CD4-positive, alpha-beta memory T cell (primary cell): ENCODE measurements at places on chromosomes 2 and 18. TPM values are rescaled to one million over a fixed set of nuclear protein-coding genes. Genes with fewer than 3 reads are reported as not detected.

- no peak for DNase-seq
These were observed 469.7 kb upstream of the FANCL start for GRCh38 chr2:58710795-58711279.

GRCh38 chr2:39469807-39470206 lies 32.7 kb upstream of the MAP4K3 start:
- DNase-seq, result no peak

DNA sequence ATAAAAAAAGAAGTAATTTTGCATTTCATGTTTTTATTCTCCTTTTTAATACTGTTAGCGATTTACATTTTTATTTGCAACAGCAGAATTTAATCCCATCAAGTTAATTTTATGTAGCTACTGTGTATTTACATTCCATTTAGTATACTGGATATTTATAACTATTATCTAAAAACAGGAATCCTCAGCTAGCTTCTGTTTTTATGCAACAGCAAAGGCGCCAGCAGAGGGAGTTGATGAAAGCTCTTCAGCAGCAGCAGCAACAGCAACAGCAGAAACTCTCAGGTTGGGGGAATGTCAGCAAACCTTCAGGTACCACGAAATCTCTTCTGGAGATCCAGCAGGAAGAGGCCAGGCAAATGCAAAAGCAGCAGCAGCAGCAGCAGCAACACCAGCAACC lies 26.2 kb upstream of the SNORC start:
- DNase-seq, result no peak

The KIF5C gene
- 21.1 TPM for total RNA-seq

The TTR gene
- not detected for total RNA-seq

The WNT10A gene
- 12.4 TPM for total RNA-seq

The LBX2 gene
- total RNA-seq, result not detected
